ENCODE measurements at places on chromosomes 12 and 14.

DNA sequence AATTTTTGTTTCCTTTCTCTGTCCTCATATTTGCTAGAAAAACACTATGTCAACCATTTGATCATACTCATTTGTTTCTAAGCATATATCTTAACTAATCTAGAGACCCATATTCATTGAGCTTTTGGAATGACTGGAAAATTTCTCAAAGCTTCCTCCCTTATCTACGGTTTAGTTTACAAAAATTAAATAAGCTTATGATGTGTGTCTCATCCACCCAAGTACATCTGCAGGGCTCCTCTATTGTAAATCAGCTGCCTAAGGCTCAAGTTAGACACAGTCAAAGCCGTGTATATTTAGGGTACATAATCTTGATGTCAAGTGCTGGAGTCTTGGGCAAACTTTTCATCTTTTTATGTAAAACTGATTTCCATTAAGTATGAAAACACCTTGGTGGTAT lies 370.5 kb downstream of the DIO2 start:
- no peak for DNase-seq

- DNase-seq = no peak
Observed at GRCh38 chr14:72909163-72909562, 15.3 kb upstream of the DPF3 start.

- peak; percentile 7 for DNase-seq
Observed at GRCh38 chr14:24806061-24806678, 172.2 kb upstream of the GZMB start.

- no peak for DNase-seq
Observed at GRCh38 chr14:59997449-59997848, 77.5 kb downstream of the LRRC9 start.

GRCh38 chr12:30925607-30926242 lies 823 bp upstream of the TSPAN11 start:
- no peak for DNase-seq

GRCh38 chr14:64826333-64826732 lies 53.4 kb downstream of the SPTB start:
- no peak for DNase-seq

DNA sequence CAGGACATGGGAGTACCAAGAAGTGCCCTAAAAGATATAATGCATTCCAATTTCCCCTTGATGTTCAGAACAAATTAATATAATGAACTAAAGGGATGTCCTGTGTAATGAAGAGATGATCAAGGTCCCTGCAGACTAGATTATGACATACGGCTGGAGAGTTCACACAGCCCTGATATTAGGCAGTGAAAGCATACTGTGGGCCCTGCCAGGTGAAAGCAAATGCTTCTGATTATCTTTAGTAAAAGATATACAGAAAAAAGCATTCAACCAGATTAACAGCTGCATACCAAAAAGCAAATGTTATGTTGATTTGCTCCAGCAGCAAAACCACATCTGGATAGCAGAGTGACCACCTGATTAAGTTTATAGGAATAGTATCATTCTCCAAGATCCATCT lies 12.1 kb downstream of the HIGD1C start:
- DNase-seq = no peak

GRCh38 chr14:34750670-34751069 lies 36.3 kb upstream of the CFL2 start:
- no peak for DNase-seq

- no peak for DNase-seq
Observed at GRCh38 chr12:22858849-22859570, 234.0 kb downstream of the ETNK1 start.

DNA sequence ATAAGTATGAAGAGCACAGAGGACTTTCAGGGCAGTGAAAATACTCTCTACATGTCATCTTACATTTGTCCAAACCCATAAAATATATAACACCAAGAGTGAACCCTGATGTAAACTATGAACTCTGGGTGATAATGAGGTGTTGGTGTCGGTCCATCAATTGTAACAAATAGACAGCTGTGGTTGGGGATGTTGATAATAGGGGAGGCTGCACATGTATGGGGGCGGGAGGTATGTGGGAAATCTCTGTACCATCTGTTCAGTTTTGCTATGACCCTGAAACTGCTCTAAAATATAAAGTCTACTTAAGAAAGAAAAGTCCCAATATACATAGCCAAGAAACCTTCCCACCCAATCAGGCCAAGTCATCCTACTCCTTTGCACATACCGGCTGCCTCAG lies 88.5 kb downstream of the GPR135 start:
- no peak for DNase-seq

Measured in stimulated activated CD4-positive, alpha-beta T cell treated with anti-CD3 and anti-CD28 coated beads, Interleukin-15, amount 100 ng/mL, for 48 hours (primary cell).